RCC 7860 (cell line): ENCODE measurements at places on chromosomes 13 and 19.

- DNase-seq, result no peak
Measured at GRCh38 chr13:93217721-93218261, 8.8 kb upstream of the GPC6 start.

- DNase-seq, result no peak
Measured at GRCh38 chr13:105996391-105997025, 539.0 kb downstream of the EFNB2 start.

DNA sequence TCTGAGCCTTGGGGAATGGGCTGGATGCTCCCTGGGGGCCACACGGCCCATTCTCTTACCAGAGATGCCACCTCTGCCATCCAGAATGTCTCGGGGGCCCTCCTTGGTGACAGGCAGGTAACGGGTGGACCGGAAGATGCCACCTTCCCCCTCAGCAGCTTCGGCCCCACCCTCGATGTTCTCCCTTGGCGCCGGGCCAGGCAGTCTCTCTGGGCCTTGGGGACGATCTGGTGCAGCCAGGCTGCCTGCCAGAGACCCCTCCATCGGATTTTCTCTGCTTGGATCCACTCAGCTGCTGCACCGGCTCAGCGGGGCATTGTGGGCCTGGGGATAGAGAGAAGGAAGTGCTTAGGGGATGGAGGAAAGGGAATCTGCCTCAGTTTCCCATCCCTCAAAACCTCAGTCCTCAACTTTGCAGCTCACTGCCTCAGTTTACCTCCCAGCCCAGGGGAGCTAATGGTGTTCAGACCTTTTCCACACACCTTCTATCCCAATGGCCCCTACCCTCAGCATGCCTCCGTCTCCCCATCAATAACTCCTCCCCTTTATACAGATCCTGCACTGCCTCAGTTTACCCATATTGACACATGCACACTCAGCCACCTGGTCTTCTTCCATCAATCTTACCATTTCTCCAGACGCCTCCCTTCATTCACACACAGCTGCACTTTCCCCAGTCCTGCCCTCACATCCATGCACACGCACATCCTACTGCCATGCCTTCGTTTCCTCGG is 1.5 kb downstream of the WIZ start:
- no peak for DNase-seq

DNA sequence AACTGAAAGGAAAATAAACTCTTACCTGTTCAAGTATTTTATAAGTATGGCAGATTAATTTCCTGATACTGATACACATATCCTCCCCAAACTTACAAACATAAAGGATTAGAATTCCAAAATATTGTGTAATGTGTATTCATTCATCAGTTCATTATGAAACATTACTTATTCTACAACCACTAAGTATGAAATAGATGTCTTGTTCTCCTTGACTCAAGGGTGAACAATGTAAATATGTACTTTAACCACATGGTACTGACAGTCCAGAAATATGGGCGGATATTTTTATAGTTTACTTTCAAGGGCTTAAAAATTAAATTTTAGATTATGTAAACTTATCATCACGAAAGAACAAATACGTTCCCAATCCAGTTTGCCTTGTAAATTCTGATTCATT is 334.0 kb downstream of the LIG4 start:
- DNase-seq, result peak; percentile 29

- DNase-seq, result no peak
Measured at GRCh38 chr13:111948811-111949210, 118.1 kb upstream of the SOX1 start.

GRCh38 chr19:6518145-6518911 is 12.5 kb upstream of the TNFSF9 start:
- DNase-seq, result peak; percentile 21

GRCh38 chr19:50547385-50548190 is 20.6 kb downstream of the LRRC4B start:
- no peak for DNase-seq

GRCh38 chr19:58007285-58007684 is 4.7 kb upstream of the ZNF606 start:
- DNase-seq, result no peak

GRCh38 chr13:68056816-68057710 is 826.9 kb upstream of the PCDH9 start:
- DNase-seq, result no peak

DNA sequence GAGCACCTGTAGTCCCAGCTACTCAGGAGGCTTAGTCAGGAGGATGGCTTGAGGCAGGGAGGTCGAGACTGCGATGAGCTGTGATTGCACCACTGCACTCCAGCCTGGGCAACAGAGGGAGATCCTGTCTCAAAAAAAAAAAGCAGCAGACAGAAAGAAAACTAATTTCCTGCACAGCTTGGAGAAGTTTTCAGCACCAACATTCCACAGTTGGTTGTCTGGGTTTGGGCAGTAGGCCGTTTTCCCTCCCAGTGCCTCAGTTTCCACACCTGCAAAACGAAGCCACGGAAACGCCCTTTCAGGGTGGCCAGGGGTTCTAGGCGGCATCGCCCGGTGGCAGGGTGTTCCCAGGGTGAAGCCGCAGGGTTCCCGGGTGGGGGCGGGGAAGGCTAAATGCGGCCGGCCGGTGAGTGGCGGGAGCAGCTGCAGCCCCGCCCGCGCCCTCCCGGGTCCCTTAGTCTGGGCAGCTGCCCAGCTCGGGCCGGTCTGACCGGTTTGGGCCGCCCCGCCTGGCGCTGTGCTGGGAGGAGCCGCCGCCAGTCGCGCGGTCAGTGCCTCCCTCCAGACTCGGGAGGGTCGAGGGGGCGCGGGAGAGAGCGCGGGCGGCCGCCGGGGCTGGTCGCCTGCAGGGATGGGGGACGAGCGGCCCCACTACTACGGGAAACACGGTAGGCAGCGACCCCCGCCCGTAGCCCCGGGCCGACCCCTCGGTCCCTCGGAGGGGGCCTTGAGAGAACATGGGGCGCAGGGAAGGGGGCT is at the start of gene SLC44A2:
Gene SLC44A2 (plus strand): TSS at position 551 of the 759 bp plus-strand sequence. CDS start 81 bp downstream, at position 632.
- peak; percentile 39 for DNase-seq

DNA sequence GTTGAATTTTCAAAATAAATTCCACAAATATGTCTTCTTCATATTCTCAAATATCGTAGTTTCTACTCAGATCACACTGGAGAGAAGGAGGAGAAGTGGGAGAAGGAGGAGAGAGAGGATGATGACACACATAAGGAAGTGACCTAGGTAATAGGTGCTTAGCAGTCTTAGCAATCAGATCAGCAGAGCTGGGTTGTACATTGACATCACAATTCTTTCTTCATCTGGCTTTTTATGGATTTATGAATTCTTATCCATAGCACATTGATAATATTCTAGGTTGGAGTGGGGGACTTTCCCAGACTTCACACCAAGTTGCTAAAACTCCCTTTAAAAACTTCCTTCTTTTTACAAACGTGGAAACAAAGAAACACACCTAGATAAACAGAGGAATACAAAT is 86.9 kb downstream of the FGF9 start:
- no peak for DNase-seq

GRCh38 chr19:49022116-49022515 is 2.0 kb downstream of the CGB3 start:
- no peak for DNase-seq

- DNase-seq, result no peak
Measured at GRCh38 chr19:34135054-34135800, 37.1 kb upstream of the LSM14A start.

DNA sequence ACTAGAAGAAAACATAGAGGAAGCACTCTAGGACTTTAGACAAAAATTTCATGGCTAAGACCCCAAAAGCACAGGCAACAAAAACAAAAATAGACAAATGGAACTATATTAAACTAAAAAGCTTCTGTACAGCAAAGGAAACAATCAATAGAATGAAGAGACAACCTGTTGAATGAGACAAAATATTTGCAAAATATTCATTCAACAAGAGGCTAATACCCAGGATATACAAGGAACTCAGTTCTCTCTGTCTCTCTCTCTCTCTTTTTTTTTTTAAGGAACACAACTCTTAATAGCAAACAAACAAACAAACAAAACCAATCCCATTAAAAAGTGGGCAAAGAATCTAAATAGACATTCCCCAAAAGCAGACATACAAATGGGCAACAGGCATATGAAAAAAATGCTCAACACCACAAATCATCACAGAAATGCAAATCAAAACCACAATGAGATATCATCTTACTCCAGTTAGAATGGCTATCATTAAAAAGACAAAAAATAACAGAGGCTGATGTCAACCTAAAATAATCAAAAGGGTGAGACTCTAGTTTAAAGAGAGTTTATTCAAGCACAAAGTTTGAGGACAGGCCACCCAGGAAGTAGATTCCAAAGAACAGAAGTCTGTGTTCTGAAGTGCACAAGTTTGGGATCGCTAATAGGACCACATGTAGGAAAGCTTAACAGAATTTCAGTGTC is 27.1 kb upstream of the SLC7A9 start:
- no peak for DNase-seq

DNA sequence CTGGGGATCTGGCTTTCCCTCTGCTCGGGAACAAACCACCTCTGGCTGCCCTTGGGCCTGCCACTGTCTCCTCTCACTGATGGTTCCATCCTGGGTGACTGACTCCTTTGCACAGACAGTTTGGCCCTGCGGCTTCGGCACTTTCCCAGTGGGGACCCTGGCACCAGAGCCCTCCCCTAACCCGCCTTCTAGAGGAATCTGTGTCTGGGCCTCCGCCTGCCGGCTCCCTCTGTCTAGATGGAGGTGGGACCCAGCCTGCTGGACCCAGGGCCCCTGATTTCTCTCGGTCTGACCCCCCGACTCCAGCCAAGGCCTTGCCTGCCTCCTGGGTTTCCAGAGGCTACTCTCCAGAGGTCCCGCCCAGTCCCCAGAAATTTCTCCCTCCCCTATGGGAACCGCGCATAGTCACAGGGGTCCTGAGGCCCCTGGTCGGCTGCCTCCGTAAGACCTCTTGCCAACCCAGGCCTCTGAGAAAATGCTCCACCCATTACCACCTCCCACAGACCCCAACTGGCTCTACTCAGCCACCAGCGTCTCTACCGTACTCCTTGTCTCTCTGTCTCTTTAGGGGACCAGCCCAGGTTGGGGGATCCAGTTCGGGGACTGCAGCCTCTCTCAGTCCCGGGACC is 2.7 kb downstream of the CCDC106 start:
- DNase-seq, result no peak

DNA sequence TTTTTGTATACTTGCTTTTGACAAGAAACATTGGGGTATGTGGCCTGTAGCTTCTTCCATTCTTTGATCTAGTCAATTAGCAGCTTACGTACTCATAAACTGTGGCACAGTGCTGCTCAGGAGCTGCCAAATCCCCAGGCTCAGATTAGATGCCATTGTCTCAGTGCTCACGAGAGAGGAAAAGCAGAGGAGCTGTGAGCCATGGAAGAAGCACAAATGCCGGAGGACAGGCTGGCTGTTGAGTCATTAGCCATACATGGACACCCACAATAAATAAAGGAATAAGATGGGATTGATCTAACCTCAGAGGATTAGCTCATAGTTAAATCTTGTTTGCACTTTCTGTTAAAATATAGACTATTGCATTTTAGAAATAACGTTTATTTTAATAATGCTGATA is 121.7 kb downstream of the POSTN start:
- no peak for DNase-seq
